ENCODE measurements at places on chromosomes 13 and 19. TPM values are rescaled to one million over a fixed set of nuclear protein-coding genes. Genes with fewer than 3 reads are reported as not detected.

The CYP2A7 gene
- total RNA-seq: not detected

The TRPC4 gene
- total RNA-seq: 0.60 TPM

The ZNF135 gene
- 6.7 TPM for total RNA-seq

The KLHL1 gene
- total RNA-seq: not detected

The CEACAM19 gene
- total RNA-seq: 18.8 TPM

The TEX29 gene
- total RNA-seq: not detected

The C19orf85 gene
- not detected for total RNA-seq

The KIRREL2 gene
- not detected for total RNA-seq

The HCN2 gene
- 0.59 TPM for total RNA-seq

The GPC5 gene
- total RNA-seq: 5.7 TPM

The FAAP24 gene
- 5.3 TPM for total RNA-seq

The SBSN gene
- total RNA-seq: not detected

The WASF3 gene
- 36.1 TPM for total RNA-seq

The CLEC4M gene
- not detected for total RNA-seq

The FFAR2 gene
- not detected for total RNA-seq

The KLK12 gene
- total RNA-seq: not detected

The ZNF554 gene
- total RNA-seq: 5.4 TPM

The SULT2B1 gene
- not detected for total RNA-seq

The ZNF823 gene
- 11.3 TPM for total RNA-seq

The LAIR1 gene
- 16.3 TPM for total RNA-seq

The TTYH1 gene
- 21.0 TPM for total RNA-seq

The RNF113B gene
- total RNA-seq: not detected

The ERICH6B gene
- not detected for total RNA-seq

The SIAH3 gene
- total RNA-seq: not detected

The CEACAM4 gene
- total RNA-seq: 1.7 TPM

The SIGLEC10 gene
- total RNA-seq: 21.9 TPM

The DKKL1 gene
- not detected for total RNA-seq

The OR7E24 gene
- not detected for total RNA-seq

The ZNF665 gene
- 19.6 TPM for total RNA-seq

The NKG7 gene
- total RNA-seq: not detected

The ELL gene
- 17.9 TPM for total RNA-seq

The PTH2 gene
- total RNA-seq: not detected

The FGF21 gene
- total RNA-seq: not detected

The STXBP2 gene
- total RNA-seq: 24.0 TPM

All from tibial nerve (tissue), 4 donors.